ENCODE measurements at places on chromosomes 4 and X. TPM values are rescaled to one million over a fixed set of nuclear protein-coding genes. Genes with fewer than 3 reads are reported as not detected.

The PSAPL1 gene
- not detected for total RNA-seq

The CCDC120 gene
- 3.5 TPM for total RNA-seq

The ADGRL3 gene
- total RNA-seq = 257 TPM

The C4orf36 gene
- 3.2 TPM for total RNA-seq

The ZDHHC15 gene
- 18.0 TPM for total RNA-seq

The SNX12 gene
- 59.5 TPM for total RNA-seq

The GAGE12H gene
- not detected for total RNA-seq

The MTNR1A gene
- total RNA-seq = 2.8 TPM

The SYTL5 gene
- 10.1 TPM for total RNA-seq

The ALAS2 gene
- total RNA-seq = 60.7 TPM

The PAGE5 gene
- not detected for total RNA-seq

The TMSB15C gene
- 30.4 TPM for total RNA-seq

The USP17L10 gene
- total RNA-seq = not detected

The TCEAL6 gene
- total RNA-seq = 10.1 TPM

The CFAP99 gene
- 0.69 TPM for total RNA-seq

The CDKL5 gene
- 38.5 TPM for total RNA-seq

The GABRB1 gene
- total RNA-seq = 120 TPM

The DCHS2 gene
- total RNA-seq = 28.6 TPM

The FAM47E gene
- 17.5 TPM for total RNA-seq

The BTC gene
- 1.8 TPM for total RNA-seq

The WFS1 gene
- 12.7 TPM for total RNA-seq

The NPY1R gene
- total RNA-seq = 19.8 TPM

The ADH7 gene
- total RNA-seq = not detected

The VMA21 gene
- 190 TPM for total RNA-seq

The TNIP2 gene
- 11.5 TPM for total RNA-seq

The DNASE1L1 gene
- 10.6 TPM for total RNA-seq

The SLC9B1 gene
- 3.7 TPM for total RNA-seq

The PTCHD1 gene
- total RNA-seq = 11.5 TPM

The NAT8L gene
- total RNA-seq = 25.6 TPM

The PDHA2 gene
- not detected for total RNA-seq
